D341Med (cell line): ENCODE measurements at places on chromosomes 1 and 21.

- no peak for DNase-seq
Observed at GRCh38 chr1:167364826-167365225, 144.1 kb downstream of the POU2F1 start.

DNA sequence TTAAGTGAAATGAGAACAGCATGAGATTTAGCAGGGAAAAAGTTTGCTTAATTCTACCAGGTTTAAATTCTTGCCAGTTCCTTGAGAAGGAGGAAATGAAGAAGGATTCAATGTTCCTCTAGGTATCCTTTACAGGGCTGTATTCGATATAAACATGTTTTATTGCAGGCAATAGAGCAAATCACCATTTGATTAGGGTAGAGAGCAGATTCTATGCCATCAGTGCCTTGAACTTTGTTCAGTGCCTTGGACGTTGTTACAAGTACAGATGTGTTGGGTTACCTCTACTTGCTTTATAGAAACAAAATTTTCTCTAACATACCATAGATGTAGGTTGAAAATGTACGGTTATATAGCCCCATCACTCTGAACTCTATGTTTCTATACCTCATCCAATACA lies 18.2 kb upstream of the CLDN8 start:
- DNase-seq: no peak

DNA sequence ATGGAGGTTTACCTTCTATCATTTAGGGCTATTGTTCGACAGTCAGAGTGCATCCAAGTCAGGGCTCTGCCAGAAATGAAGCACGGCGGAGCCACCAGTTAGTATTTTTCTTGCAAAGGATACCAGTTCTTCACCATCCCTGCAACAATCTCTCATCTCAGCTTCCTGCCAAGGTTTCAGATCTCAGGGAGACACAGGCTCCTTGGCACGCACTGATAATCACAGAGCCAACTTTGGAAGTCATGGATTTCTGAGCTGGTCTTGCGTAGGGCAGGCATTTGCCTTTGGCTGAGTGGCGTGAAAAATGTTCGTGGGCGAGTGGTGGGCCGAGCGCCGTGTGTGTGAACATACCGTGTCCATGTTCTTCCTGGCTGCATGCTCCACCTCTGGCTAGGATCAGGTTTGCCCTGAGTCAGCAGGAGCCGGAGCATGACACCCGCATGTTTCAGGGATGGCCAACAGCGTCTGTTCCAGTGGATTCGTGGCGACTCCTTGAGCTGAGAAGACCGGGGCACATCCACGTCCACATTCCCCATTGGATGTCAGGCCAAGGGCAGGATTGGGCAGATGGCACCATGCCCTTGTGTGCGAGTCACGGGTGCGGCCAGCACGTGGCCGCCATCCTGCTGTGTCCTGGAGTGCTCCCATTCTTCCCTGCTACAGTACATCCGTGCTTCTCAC lies 118.5 kb upstream of the C1orf174 start:
- no peak for DNase-seq

GRCh38 chr1:27428316-27429028 lies 36.0 kb downstream of the GPR3 start:
- no peak for DNase-seq

DNA sequence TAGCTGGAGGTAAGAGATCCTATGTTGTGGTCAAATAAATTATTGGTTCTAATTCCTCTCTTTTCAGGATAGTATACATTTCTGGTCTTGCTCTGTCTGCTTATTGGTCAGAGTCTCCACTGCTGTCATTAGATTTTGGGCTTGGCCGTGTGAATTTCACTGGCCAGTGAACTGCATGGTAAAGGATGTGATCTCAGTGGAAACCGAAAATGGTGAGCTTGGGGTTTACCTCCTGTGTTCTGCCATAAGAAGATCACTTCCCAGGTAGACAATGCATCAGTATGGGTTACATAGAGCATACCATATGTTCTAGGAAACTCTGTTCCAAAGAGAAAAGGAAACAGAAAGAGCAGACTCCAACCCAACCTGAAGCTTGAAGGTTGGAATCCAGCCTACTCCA lies 1123.3 kb upstream of the B3GALT2 start:
- no peak for DNase-seq

GRCh38 chr1:178932552-178932906 lies 61.7 kb upstream of the ANGPTL1 start:
- no peak for DNase-seq

DNA sequence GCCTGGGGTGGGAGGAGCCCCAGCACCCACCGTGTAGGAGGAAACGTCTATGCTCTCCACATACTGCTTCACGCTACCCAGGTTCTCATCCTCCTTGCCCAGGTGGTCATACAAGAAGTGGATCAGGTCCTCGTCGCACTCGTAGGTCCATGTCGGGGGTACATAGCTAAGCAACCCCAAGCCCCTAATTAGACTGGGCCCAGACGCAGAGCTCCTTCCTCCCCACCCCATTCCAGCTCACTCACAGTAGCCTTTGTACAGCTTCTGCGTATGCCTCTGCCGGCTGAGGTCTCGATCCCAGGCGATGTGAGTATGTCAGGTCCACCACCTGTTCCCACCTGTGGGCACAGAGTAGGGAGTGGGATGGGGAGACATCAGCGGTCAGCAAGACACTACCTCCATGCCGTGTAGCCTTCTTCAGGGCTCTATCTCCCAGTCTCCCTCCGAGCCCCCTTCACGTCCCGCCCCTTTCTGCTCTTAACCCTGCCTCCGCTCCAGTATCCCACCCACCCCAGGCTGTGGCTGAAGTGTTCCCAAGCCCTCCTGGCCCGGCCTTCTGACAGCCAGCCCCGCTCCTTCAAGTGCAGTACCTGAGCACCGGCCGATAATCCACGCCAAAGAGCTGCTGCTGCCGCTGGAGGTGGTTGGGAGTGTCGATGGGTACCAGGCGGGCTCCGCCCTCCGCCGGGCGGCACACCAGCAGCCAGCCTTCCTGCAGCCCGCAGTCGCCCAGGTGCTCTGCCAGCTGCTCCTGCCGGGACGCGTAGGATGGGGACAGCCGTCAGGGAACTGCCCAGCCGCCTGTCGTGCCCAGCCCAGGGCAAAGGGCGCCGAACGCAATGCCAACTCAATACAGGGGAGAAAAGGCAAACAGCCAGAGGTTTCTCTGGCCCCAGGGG lies 919 bp downstream of the HECTD3 start:
- DNase-seq: peak; percentile 73

DNA sequence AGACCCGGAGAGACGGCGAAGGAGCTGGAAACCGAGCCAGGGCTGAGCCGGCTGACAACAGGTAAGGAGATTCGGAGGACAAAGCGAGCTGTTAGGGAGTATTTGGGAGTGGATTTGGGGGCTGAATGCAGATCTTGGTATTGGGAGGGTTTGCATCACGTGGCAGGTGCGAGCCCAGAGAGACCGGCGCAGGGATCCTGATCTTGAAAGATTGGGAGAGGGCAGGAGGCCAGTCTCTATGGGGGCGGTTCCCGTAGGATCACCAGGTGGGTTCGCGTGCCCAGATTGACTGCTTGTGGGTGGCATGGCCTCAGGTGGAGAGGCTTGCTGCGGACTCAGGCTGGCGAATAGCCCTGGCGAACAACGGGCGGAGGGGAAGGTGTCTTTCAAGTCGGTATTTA lies 204 bp downstream of the CIART start:
- no peak for DNase-seq

DNA sequence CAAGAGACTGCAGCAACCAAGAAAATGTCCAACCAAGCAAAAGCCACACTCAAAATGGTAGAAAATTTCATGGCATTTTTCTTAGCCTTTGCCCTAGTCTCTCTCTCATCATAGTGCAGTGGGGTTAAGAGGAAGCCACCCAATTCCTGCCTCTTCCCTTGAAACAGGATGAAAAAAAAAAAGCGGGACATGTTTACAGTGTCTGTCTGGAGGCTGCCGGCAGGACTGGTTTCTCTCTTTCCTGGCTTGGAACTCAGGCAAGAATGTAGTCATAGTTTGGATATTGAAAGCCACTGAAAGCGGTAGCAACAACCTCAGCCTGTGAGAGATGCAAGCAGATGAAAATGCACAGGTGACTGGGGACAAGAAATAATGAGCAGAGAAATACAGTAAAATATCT lies 13.3 kb upstream of the TNFSF18 start:
- DNase-seq: no peak

DNA sequence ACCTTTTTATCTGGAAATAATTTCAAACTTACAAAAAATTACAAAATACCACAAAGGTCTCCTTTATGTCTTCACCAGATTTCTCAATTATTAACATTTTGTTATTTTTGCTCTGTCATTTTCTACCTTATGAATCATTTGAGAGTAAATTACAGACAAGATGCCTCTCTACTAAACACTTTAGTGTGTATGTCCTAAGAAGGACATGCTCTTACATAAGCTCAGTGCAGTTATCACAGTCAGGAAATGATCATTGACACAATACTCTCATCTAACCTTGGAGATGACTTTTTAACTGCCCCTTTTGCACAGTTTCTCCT lies 378.9 kb upstream of the RUNX1 start:
- DNase-seq: no peak

DNA sequence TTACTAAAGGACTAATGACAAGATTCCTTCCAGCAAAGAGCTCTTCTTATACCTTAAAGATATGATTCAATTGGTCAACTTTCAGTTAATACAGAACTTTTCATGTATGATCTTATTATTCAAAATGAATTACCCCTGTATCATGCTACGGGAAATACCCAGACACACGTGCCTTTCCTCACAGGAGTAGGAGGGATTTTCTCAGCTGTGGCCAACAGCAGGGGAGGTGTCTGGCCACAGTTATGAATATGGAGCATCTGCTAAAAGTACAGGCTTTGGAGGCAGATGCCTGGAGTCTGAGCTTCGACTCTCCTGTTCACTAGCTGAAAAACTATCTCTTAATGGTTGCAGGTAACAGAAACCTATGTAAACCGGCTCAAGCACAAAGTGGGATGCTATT lies 53.6 kb downstream of the KIAA1614 start:
- no peak for DNase-seq

DNA sequence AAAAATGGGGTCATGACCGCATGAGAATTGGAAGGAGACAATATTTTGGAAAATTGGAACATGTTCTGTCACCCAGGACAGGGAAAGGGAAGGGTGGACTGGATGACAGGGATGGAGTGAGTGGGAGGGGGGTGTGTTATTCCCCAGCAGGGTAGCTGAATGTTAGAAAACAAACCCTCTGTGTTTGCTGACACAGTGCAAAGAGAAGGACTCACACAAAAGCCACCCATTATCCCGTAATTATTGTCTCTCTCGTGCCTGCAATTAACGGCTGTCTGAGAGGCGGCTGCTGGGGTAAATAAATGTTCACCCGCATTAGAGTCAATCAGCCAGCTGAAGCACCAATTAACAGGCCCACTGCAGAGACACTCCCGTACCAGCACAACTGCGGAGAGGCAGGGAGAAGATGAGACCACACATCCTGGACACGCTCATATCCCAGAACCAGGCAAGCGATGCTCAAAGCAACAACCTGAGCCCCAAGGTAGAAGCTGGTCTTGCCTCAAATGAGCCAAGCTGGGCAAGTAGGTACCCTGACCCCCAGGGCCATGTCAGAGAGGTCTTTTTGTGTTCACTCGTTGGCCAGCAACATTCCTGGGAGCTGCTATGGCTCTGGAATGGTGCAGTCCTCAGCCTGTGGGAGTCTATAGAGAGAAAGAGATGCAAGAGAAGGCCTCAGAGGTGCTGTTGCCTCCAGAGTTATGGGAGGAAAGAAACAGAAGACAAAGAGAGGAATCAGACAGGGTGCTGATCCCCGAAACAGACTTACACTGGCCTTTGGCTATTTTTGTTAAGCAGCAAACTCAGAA lies 19.4 kb downstream of the PLEKHA6 start:
- peak; percentile 76 for DNase-seq

DNA sequence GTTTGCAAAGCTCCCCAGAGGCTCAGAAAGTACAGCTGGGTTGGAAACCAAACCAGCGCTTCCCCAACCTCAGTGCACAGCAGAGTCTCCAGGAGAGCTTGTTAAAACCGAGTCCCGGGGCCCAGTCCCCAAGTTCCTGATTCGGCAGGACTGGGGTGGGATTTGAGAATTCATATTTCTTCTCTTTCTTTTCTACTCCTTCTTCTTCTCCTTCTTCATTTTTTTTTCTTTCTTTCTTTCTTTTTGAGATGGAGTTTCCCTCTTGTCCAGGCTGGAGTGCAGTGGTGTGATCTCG lies 136.8 kb downstream of the PGBD5 start:
- DNase-seq: no peak

GRCh38 chr1:178354816-178355215 lies 141.9 kb downstream of the CLEC20A start:
- no peak for DNase-seq

DNA sequence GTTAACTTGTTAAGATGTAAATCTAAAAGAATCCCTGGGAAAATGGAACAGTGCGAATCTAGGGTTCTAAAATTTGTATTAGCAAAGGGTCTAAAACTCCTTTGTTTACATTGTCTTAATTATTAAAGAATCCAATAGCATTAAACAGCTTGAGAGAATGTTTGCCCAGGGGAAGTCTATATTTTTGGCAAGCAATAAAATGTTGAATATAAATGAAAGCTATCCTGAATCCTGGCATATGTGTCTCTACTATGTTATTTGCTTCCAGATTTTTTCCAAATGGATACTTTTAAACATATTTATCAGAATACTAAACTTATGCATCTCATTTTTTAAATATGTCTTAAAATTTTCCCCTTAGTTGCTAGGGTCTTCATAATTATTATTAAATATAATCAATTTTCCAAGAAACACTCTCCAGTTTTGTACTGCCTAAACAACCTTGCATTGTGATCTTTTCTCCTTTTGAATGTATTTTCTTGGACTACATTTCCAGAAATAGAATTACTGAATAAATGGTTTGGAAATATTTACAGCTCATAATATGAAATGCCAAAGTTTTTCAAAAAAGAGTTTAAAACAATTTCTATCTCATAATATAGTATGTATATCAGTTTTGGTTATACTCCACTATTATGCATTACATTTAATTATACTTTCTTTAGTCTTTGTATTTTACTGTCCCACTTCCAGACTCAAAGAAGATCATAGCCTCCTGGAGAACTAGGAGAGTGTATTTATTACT lies 304.8 kb downstream of the USP25 start:
- no peak for DNase-seq

DNA sequence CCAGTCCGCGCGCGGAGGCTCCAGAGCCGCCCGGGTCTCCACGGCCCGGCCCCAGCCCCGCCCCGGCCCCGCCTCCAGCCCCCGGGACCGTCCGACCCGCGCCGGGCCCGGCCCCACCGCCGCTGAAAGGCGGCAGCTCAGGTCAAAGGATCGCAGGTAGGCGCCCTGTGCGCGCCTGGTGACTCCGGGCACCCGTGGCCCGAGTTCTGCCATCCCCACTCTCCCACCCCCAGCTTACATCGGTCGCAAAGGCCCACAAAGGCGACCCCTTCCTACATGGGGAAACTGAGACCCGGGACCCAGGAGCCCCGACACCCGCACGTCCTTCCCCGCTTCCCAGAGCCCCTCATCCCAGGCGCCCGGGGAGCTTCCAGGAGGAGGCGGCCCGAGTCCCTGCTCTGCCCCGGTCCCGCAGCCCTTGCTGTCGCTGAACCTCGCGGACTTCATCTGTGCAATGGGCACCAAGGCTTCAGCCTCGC lies at the start of gene TMEM200B:
TMEM200B (minus strand) TSS at position 17 of the 479 bp plus-strand sequence. CDS start 2,075 bp downstream, outside the sequence.
- peak; percentile 53 for DNase-seq

GRCh38 chr1:20102875-20103274 lies 16.5 kb downstream of the PLA2G2D start:
- no peak for DNase-seq

GRCh38 chr1:225767634-225768540 lies 9.7 kb upstream of the SRP9 start:
- DNase-seq: peak; percentile 41

- no peak for DNase-seq
Observed at GRCh38 chr1:117026361-117026760, 24.8 kb downstream of the CD101 start.
